ENCODE measurements at places on chromosomes 12 and 14.

GRCh38 chr12:105048315-105048714, 35.9 kb downstream of the ALDH1L2 start:
- DNase-seq = no peak

DNA sequence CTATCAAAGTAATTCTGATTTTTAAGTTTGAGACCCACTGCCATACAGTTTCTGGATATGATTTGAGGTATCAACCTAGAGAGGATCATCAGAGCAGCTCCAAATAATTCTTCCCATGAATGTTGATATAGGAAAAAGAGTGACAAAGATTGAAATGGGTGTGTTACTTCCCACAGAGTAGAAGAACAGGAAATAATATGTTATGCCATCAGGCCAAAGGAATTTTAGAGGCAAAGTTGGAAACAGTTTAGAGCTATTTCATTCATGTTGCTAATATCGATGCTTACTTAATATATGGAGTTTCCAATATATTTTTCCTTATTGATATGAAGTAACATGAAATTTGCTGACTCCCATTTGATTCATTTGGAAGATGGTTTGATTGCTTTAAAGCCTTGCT, 8.9 kb upstream of the MSRB3 start:
- DNase-seq = no peak

DNA sequence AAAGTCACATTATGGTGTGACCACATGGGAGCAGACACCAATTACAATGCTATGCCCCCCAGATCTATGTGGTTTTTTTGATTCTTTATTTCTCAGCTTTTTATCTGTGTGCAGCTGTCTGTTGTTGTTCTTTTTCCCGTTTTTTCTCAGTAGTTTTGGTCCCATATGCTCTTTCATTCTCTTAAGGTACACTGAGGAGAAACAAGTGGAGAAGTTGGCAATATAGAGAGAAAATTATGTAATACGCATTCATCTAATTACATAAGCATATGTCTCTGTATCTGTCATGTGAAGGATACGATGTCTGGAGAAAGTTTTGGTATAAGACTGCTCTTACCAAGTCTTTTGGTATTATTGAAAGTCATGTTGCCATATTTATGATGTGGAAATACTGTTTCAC, 819.0 kb downstream of the NRXN3 start:
- DNase-seq = no peak

- DNase-seq = no peak
Observed at GRCh38 chr12:7959701-7960121, 23.7 kb upstream of the SLC2A3 start.

- no peak for DNase-seq
Observed at GRCh38 chr12:120071493-120072020, 45.0 kb downstream of the RAB35 start.

DNA sequence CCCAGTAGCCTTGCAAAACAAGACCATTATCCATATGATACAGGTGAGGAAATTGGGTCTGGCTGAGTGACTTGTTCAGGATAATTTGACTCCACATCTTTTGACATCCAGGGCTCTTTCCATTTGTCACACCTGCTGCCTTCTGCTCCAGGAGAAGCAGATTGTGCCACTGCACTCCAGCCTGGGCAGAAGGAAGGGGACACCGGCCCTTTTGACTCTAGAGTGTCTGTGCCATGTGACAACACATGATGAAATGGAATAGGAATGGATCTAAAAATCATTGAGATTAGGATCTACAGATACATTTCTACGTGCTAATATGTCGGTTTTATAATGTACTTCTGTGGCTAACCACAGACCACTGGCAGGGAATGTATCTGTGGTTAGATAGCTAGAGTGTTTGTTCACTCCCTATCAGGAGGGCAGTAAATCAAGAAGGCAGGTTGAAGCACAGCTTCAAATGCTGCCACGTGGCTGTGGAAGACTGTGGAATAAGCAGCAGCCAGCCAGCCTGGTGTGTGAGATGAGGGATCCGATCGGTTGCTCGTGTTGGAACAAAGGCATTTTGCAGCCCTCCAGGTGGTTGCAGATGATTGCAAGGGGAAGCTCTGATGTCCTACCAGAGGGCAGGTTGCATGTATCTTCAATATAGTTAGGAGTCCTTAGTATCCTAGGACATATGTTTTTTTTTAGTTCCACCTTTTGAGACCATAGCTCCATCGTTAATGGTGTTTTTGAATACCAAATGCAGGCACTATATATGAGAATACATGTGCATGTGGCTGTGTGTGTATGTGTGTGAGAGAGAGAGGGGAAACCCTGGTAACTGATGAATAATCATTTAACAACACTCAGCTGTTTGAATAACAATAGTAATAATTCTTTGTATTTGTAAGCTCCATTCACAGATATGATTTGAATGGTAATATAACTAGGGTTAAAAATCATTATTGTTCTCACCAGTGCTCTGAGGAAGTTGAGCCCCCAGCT, 28.6 kb downstream of the EML1 start:
- no peak for DNase-seq

GRCh38 chr14:98200601-98201000, 1071.4 kb downstream of the BCL11B start:
- DNase-seq = no peak

- no peak for DNase-seq
Observed at GRCh38 chr12:44019118-44019517, 183.2 kb downstream of the TMEM117 start.

DNA sequence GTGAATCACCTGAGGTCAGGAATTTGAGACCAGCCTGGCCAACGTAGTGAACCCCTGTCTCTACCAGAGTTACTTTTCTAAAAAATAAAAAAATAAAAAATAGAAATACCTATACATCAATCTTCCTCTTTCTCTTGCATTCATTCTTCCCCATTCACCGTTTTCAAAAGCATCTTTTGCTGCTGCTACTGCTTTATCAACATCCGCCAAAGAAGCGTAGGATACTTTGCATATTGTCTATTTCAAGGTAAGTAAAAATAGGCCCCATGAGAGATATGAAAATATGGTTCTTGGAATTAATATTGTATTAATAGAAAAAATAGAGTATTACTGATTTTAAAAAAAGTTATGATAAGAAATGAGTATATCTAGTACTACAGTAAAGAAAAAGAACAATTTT, 32.3 kb downstream of the ALDH1L2 start:
- DNase-seq = no peak

- no peak for DNase-seq
Observed at GRCh38 chr12:76529226-76529918, 30.2 kb downstream of the OSBPL8 start.

DNA sequence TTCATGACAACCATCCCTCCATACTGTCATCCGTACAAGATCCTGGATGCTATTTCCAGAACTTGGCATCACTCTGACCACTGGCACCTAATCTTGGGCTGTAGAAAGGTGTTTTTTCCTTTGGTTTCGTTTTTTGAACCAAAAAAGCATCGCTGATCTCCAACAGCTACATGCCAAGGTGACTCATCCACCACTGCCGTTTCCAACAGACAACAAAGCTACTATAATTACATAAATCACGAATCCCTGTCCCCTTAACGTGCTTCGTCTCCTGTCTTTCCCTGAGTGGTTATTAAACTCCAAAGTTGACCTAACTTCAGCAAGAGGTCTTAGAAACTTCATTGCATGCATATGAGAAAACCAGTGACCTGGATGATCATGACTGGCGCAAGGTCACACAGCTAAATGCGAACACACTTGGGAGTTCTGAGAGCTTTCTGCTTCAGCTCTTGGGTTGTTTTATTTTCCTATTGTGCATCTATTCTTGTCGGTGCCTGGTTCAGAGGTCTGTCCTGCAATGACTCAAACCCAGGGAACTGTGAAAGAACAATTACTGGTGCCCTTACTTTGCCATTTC, 99.9 kb downstream of the PPM1H start:
- no peak for DNase-seq

GRCh38 chr12:54384591-54385041, at the start of gene ZNF385A:
Gene ZNF385A (minus strand): TSS chr12:54384733. CDS start chr12:54384514, 219 bp downstream.
- DNase-seq = no peak

DNA sequence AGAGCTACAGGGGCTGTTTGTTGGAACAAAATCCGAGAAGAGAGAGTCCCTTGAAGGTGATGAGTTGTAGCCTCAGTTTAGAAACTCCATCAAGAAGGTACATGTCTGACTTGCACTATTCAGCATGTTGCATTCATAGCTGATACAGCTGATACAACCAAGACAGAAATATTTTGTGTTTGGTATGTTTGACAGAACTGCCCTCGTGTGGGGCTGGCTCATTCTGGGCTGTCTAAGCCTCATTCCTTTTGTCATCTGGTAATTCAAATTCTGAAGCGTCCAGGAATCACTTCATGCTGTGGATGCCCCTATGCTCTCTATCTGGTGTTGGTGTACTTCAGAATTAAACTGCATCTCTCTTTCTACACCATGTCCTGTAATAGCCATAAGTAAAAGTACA, 126.3 kb downstream of the ANO6 start:
- no peak for DNase-seq

- no peak for DNase-seq
Observed at GRCh38 chr12:69366796-69367195, 7.3 kb downstream of the YEATS4 start.

DNA sequence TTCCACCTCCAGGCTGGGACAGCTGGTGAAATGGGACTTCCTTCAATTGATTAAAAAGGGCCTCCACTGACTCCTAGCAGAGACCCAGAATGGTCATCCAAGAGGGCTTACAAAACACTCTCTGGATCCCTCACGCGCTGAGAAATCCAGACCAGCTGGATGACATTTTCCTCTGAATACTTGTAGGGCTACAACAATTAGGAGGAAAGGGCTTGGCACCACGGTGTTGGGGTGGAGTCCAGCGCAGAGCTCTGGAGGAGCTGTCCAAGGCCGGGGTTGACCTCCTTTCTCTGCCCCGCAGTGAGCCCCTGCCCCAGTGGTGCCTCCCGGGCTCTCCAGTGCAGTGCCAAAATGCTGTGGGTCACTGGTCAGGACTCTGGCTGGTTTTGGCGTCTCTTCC, 189.0 kb upstream of the CCND2 start:
- no peak for DNase-seq

- no peak for DNase-seq
Observed at GRCh38 chr12:96652870-96653269, 163.5 kb downstream of the CFAP54 start.

DNA sequence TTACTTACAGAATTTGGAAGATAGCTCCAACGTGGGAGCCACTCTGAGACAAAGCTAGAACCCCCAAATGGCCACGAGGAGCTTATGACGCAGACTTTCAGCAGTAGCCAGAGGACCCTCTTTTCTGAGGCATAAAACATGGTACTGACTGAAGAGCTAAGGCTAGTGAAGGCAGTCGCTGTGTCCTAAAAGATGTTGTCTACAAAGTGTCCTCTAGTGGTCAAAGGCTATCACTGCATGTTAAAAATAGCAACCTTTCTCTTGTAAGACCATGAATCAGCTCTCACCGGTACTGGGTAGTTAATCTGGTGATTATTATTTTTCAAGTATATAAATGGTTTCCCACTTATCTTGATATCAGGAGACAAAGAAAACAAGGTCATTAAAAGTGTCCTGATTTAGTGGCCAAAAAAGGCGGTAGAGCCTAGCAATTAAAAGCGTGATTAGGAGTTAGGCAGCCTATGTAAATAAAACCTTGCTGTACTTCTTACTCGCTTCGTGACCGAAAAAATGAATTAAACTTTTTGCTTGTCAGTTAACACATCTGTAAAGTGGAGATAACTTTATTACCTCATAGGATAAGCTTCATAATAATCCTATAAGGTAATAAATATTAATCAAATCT, 47.0 kb upstream of the LGR5 start:
- no peak for DNase-seq

DNA sequence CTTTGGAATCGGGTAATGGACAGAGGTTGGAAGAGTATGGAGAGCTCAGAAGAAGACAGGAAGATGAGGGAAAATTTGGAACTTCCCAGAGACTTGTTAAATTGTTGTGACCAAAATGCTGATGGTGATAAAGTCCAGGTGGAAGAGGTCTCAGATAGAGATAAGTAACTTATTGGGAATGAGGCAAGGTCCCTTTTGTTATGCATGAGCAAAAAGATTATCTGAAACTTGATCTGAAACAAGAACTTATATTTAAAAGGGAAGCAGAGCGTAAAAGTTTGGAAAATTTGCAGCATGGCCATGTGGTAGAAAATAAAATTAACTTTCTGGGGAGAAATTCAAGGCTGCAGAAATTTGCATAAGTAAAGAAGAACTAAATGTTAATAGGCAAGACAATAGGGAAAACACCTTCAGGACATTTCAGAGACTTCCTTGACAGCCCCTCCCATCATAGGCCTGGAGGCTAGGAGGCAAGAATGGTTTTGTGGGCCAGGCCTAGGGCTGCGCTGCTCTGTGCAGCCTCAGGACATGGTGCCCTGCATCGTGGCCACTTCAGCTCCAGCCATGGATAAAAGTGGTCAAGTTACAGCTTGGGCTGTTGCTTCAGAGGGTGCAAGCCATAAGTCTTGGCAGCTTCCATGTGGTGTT, 425.7 kb upstream of the PRICKLE1 start:
- no peak for DNase-seq
